ENCODE measurements at places on chromosomes 16 and 17.

- no peak for DNase-seq
These were observed 50.6 kb downstream of the MARCHF10 start for GRCh38 chr17:62757500-62757951.

- no peak for DNase-seq
These were observed 138.7 kb upstream of the RPH3AL start for GRCh38 chr17:491086-492021.

GRCh38 chr16:83681381-83681956, 126.3 kb upstream of the HSBP1 start:
- no peak for DNase-seq

- no peak for DNase-seq
These were observed 24.1 kb downstream of the NOD2 start for GRCh38 chr16:50717494-50717893.

Data from PC-3 (cell line).